ENCODE measurements at places on chromosomes 1 and 21.
A peak's percentile ranks its signal among the peaks of the same experiment; 100 is the strongest.

DNA sequence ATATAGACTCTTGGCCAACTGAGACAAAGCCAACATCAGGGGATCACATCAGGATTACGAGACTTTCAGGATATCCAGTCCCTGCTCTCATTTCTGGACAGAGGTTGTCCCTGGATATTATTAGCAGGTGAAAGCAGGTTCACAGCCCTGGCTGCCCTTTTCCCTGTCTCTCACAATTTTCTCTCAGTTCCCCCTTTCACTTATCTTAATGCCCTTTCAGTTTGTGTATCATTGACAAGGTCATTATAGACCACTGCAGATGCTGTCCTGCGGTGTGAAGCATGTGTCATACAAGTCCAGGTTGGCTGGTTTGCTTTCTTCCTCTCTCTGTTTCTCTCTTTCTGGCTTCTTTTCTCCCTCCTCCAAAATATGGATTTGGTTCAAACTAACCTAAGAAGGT lies 2.1 kb upstream of the KLHDC9 start:
- no peak for DNase-seq

- no peak for DNase-seq
These were observed 24.6 kb upstream of the LYPLAL1 start for GRCh38 chr1:219149009-219149577.

- no peak for DNase-seq
These were observed 12.7 kb downstream of the TESK2 start for GRCh38 chr1:45478121-45478814.

DNA sequence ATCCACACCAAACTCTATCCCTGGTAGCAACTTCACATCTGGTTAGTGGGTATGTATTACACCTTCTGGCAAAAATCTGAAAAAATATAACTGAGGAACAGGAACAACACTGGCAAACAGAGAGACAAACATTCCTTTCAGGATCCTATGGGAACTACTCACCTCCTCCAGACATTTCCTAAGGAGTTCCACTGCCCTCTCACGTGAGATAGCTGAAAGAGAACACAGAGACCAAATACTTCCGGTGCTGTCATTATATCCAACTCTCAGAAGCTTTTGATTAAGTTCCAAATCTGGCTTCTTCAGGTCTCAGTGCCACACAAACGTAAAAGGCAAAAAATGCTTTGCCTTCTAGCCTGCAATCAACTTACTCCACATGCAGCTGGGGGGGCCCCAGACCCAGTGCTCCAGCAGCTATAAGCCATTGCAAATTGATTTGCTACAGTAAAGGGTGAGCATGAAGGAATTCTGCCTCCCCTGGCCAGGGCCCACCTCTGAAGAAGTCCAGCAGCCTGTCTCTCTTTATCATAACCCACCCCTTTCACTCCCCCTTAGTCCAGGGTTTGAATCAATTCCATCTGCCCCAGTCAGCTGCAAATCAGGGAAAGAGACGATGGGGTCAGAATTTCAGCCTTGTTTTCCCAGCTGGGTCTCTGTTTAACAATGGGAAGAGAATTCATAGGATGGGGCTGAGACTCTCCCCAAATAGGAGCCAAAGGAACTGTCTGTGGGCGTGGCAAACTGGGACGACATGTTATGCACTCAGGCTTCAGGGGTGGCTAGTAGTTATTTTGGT lies 32.2 kb downstream of the TFAP2E start:
- no peak for DNase-seq

- no peak for DNase-seq
These were observed 2.9 kb upstream of the SLC2A7 start for GRCh38 chr1:9028921-9029705.

GRCh38 chr1:114033216-114033706 lies 54.0 kb downstream of the OLFML3 start:
- no peak for DNase-seq

DNA sequence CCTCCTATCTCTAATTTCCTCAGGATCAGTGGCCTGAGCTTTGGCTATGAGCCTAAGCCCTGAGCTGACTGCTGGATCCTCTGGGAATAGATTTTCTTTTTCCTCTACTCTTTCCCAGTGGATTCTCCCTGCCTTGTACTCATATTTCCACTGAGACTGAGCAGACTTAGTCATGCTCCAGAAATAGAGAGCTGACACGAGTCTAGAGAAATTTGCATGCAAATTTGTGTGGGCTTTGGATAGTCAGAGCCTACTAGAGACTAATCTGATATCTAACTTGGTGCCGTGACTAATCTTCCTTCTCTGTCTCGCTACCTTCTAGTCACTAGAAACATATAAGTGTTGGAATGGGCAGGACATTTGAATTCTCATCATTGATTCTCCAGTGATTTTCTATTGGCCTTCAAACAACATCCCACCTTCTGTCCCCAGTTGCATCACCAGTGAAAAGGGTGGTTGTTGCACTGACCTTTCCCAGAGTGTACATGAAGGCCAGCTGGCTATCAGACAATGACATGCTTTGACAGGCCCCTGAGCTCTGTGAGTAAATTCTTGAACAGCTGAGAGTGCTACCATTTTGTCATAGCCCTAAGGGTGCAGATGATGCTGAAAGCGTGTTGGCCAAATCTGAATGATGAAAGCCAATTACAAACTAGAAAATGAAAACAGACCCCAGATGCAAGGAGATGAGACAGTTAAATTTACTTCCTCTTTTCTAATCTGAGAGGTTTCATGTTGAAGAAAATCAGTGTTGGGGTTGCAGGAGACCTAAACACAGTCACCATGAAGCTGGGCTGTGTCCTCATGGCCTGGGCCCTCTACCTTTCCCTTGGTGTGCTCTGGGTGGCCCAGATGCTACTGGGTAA lies at the start of gene FCRLA:
Gene FCRLA, plus strand, starts transcription at position 748 of the 866 bp plus-strand sequence. Its CDS starts 36 bp downstream, at position 784.
- no peak for DNase-seq

- no peak for DNase-seq
These were observed 3.3 kb downstream of the DLGAP3 start for GRCh38 chr1:34926156-34926555.

DNA sequence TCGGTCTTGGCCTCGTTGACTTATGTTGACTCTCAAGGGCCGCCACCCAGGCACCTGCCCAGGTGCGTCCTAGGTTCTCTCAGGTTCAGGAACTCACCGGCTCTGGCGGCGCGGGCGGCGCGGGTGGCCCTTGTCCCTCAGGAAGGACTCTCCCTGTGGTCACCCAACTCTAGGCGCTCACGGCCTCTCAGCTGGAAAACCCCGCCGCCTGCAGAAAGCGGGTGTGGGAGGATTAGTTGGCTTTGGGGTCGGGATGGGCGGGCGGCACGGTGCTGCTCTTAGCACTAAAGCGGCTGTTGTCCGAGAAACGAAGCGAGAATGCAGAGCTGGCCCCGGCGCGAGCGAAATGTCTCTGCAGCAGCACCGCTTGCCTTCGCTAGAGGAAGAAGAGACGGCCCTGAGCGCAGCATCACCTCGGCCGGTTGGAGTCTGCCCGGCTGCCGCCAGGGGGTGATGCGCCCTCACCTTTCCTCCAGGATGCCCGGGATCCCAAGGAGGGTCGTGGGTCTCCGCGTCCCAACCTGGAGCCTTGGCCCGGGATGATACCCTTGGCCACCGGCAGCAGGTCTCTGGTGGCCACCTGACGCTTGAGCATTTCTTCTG lies 8.1 kb upstream of the TADA1 start:
- DNase-seq: peak; percentile 2

DNA sequence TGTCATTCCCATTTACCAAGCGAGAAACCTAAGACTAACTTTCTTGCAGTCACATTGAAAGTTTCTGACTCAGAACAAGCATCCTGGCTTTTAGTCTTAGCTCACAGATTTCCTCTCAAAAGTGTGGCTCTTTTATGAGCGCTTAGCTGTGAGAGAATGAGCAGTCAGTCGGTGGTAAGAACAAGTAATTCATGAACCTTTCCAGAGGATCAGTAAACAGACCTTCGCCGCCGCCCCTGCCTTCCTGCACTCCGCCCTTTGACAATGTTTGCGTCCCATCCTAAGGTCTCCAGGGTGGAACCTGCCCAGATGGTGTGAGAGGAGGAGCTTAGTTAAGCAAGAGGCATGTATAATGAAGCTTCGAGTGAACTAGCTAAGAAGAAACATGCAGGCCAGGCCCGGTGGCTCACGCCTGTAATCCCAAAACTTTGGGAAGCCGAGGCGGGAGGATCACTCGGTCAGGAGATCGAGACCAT lies 142.4 kb downstream of the GLUL start:
- DNase-seq: no peak

DNA sequence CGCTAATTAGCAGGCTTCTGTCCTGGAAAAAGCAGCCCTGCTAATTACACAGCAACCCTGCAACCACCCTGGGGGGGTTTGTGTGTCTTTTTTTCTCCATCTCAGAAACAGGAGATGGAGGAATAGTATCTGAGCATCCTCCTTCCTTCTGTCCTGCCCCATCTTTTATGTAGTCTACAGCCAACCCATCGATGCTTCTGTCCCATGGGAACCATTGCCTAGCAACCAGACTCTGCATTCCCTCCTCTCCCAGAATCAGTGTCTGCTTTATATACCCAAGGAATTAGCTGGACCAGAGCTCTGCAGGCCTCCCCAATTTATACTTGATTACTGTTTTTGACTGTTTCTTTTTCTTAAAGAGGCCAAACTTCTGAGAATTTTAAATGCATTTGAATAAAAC lies 35.1 kb downstream of the LRRC38 start:
- DNase-seq: no peak

- no peak for DNase-seq
These were observed 63.3 kb downstream of the ASH1L start for GRCh38 chr1:155499263-155499662.

DNA sequence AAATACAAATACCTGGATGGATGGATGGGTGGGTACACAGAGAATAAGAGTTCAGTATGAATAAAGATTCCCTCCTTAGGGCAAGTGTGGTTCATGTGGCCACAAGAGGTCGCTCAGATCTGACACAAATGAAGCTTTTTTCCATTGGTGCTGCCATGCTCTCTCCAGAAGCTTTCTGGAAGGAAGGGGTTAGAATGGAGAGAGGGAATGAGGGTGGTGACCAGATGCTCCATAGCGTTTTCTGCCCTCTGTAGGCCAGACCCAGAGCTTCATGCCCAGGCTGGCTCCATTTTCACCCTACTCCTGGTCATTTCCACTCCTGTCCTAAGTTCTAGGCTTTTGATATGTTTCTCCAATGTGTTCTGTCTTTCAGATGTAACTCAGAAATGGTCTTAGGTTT lies 3.3 kb upstream of the FCRL6 start:
- peak; percentile 20 for DNase-seq

DNA sequence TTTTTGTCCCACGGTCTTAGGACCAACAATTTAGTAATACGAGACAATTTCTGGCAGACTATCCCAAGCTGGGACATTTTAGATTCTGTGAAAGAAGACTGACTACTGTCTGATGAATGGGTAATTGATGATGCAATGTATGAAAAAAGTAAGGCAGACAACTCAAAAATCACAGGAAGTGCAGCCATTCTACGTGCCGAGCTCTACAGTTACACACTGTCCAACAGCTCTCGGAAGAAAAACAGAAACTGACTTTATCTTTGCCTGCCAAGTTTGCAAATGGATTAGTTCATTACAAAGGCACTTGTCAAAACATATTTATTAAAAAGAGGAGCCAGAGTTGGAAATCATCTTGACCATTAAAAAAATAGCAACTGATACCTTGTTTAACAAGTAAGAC lies 31.3 kb downstream of the ZBTB8B start:
- DNase-seq: no peak

GRCh38 chr1:107294686-107295085 lies 153.8 kb downstream of the NTNG1 start:
- no peak for DNase-seq
